OCI-LY7 (cell line): ENCODE measurements at places on chromosomes 2 and 18. TPM values are rescaled to one million over a fixed set of nuclear protein-coding genes. Genes with fewer than 3 reads are reported as not detected.

The THAP4 gene
- 55.6 and 61.6 TPM in 2 replicates for total RNA-seq

- DNase-seq: no peak
These were observed 114.2 kb downstream of the FHOD3 start for GRCh38 chr18:36411745-36412168.

GRCh38 chr2:85243101-85244072 lies 84.4 kb downstream of the TGOLN2 start:
- peak; percentile 24 for DNase-seq

GRCh38 chr2:144358374-144358964 lies 161.4 kb downstream of the ZEB2 start:
- DNase-seq: no peak

DNA sequence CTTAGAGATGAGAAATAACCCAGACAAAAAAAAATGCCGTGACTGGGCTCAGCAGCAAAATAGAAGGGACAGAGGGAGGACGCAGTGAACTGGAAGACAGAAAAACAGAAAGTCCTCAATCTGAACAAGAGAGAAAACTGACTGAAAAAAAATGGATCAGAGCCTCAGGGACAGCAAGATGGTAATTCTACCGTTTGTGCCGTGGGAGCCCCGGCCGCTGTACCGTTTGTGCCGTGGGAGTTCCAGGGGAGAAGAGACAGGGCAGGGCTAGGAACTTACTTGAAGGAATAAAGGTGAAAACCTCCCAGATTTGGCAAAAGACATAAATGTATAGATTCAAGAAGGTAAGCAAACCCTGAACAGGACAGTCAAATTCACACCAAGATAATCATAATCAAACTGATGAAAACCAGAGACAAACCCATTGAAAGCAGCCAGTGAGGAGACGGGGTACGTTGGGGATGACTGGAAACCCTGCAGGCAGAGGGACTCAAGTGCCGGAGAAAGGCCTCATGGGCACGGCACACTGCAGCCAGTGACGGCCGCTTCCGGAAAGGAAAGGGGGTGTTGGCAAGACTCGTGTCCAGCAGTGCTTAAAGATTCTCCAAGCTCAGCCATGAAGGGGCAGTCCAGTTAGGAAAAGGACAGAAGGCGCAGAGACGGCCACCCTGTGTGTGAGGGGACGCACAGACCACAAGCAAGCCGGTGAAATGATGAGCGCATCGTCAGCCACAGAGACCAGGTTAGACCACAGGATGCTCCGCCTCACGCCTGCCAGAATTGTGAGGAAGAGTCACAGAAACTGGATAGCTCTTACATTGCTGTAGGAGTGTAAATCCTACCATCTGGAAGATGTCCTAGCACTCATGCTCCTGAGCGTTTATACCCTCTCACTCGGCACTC lies 40.0 kb upstream of the NFATC1 start:
- DNase-seq: no peak

DNA sequence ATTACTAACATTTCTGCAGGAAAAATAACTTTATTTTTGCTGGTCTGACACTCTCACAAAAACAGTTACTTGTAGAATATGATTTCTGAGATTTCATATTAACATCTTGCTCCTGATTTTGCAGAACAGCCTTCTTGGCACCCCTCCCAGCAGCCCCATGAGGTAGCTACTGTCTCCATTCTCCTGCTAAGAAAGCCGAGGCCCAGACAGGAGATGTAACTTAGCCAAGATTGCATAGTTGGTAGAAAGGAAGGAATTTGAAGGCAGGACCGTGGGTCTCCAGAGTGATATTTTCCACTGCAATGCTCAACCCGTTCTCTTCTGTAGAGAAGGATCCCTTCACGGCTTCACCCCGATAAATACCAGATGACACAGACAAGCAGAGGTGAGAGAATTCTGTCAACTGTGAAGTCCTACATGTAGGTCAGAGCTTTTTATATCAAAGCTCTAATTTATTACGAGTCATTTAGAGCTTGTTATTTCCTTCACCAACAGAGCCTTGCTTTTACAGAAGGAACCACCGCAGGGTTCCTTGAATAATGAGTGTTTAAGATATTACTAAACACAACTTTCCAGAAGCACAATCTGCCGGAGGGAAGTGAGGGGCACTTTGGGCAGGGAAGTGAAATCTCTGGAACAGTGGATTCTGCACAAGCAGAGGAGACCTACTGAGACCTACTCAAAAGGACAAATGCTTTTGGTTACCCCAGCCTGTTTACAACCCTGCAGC lies 48.0 kb upstream of the MYCN start:
- DNase-seq: no peak

DNA sequence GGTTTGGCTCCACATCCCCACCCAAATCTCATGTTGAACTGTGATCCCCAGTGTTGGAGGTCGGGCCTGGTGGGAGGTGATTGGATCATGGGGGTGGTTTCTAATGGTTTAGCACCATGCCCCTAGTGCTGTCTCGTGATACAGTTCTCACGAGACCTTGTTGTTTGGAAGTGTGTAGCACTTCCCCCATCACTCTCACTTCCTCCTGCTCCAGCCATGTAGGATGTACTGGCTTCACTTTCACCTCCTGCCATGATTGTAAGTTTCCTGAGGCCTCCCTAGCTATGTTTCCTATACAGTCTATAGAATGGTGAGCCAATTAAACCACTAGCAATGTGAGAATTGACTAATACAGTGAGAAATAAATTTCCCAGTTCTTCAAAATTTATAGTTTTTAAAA lies 325.9 kb downstream of the FSIP2 start:
- peak; percentile 1 for DNase-seq

The HOXD4 gene
- not detected in 2 replicates for total RNA-seq

The ELOA2 gene
- total RNA-seq: not detected in 2 replicates

The IL1R1 gene
- total RNA-seq: not detected in 2 replicates

The FBXO48 gene
- total RNA-seq: 6.8 and 8.5 TPM in 2 replicates

GRCh38 chr2:140680862-140681261 lies 1450.0 kb downstream of the LRP1B start:
- DNase-seq: no peak

The IL36RN gene
- total RNA-seq: not detected in 2 replicates

DNA sequence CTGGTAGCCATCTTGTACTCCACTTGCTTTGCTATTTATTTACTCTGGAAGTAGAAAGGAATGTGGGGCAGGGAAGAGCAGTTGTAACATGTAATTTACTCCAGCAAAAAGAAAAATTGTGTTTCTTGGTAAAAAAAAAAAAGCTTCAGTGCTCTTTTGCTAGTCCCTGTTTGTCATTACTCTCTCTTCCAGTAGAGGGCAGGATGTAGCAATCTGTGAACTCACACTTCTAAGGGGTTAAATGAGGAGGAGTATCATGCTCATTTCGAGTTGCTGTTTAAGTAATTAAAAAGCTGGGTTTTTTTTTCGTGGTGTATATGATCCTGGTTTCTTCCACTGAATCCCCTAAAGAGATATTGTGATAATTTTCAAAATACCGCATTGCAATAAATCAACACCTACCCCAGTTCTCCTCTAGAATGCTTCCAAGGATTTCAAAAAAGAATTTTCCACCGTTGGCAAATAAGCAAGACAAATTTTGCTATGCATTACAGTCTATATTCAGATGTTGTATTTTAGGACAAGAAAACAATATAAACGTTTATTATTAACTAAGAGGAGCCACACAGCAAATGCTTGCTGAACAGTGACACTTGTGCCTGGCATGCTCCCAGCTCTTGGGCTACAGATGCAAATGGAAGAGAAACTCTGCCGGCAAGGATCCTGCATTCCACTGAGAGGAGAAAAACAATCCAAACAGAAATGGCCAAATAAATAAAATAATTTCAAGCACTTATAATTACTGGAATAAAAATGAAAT lies 261.6 kb downstream of the ASXL3 start:
- peak; percentile 80 for DNase-seq

The DHRS9 gene
- total RNA-seq: 0.59 TPM in 1 of 2 replicates, not detected in the other

The MAP2 gene
- 0.10 TPM in 1 of 2 replicates, not detected in the other for total RNA-seq

The AMER3 gene
- total RNA-seq: not detected in 2 replicates

- no peak for DNase-seq
These were observed 19.7 kb upstream of the EMILIN2 start for GRCh38 chr18:2827061-2827460.

The CLHC1 gene
- total RNA-seq: 28.5 and 32.1 TPM in 2 replicates

The ITGB6 gene
- not detected in 2 replicates for total RNA-seq

- peak; percentile 83 for DNase-seq
These were observed 106.7 kb downstream of the DTNB start for GRCh38 chr2:25566694-25567093.

The RNF152 gene
- total RNA-seq: not detected in 2 replicates

- no peak for DNase-seq
These were observed 425.1 kb upstream of the RAB6C start for GRCh38 chr2:129554373-129554772.

DNA sequence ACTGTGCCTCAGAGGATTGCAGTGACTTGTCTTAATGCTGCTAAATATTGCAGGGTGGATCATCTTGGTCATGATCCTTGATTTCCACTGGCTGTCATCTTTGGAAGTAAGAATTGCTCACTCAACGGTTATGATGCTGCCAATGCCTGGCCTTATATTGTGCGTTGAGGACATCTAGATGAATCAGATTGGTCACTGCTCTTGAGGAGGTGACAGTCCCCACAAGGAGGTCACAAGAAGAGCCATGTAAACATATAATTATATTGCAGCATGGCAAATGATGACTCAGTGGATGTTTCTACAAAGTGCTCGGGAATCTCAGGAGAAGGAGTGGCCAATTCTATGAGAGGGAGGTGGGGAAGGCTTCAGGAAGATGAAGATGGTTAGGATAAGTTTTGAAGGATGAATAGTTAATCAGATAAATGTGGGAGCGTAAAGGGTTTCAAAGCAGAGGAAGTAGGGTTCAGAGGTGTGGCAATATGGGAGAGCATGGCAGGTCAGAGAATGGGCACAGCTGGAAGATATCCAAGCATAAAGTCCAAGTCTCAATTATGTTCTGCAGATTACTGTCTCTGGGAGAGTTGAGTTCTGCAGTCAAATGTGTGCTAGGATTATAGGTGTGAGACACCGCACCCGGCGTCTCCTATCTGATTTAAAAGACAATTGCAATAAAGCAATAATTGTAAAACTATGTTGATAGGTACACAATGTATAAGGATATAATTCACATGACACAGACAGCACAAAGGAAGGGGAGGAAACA lies 21.3 kb upstream of the TMEM131 start:
- DNase-seq: no peak

- no peak for DNase-seq
These were observed 310.8 kb downstream of the TGIF1 start for GRCh38 chr18:3760741-3761140.

The CRYBA2 gene
- total RNA-seq: not detected in 2 replicates

GRCh38 chr2:75007819-75008218 lies 49.4 kb downstream of the POLE4 start:
- DNase-seq: no peak

- no peak for DNase-seq
These were observed 24.5 kb upstream of the TGIF1 start for GRCh38 chr18:3425446-3425845.

The MITD1 gene
- total RNA-seq: 34.2 and 34.6 TPM in 2 replicates

DNA sequence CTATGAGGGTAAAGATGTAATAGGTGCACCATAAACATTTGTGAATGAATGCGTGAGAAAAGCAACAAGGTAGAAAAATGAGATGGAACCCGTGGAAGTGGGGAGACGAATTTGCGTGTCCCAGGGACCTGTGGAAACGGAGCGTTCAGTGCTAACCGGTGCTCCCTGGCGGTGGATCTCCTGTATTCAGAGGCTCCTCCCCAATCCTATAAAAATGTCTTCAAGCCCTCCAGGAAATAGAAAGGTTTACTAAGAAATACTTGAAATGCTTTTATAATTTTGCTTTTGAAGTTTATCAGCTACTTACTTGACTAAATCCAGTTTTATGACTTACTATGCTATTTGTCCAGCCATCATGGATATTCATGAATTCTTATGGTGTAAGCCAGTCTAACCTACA lies 62.8 kb upstream of the RBM44 start:
- DNase-seq: no peak
